CD4-positive, alpha-beta T cell treated with Interleukin-15 for 4 hours (primary cell): ENCODE measurements at places on chromosomes 11 and 22.

GRCh38 chr11:115267238-115267781, 236.9 kb downstream of the CADM1 start:
- no peak for DNase-seq

- no peak for DNase-seq
These were observed 9.1 kb downstream of the PHF5A start for GRCh38 chr22:41459431-41459830.

- no peak for DNase-seq
These were observed 53.6 kb downstream of the ST3GAL4 start for GRCh38 chr11:126408901-126409619.

DNA sequence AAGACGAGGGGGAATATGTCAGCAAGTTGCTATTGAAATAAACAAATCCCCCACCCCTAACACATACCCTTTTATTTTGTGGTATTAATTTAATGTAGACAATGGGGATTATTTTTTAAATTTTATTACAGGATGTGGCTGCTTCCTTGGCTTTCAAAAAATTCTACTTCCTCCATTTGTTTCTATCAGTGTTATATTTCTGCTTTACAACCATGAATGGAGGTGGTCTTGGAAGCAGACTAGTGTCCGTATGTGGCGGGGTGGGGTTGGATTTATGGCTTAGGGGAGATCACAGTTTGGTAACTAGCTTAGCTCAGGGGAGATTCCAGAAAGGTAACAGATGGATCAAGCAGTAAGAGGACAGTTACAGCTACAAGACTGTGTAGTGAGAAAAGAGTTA, 39.3 kb upstream of the PICALM start:
- no peak for DNase-seq

GRCh38 chr11:27328614-27329013, 34.4 kb downstream of the CCDC34 start:
- DNase-seq, result no peak

DNA sequence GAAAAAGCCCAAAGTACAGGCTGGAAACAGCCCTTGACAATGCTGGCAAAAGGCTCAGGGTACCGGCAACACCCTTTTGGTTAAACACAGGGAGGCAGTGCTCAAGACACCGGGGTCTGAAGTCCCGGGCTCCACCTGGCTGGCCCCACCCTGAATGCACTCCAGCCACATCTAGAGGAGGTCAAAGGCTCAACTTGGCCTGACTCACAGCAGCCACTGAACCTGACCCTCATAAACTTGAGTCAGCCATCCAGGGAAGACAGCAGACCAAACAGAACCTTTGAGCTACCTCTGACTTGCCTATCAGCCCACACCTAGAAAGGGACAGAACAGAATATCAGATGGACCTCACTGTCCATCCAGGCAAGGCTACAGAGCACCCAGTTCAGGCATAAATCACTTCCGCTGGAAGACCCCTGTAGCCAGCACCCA, 3.8 kb downstream of the CFL1 start:
- DNase-seq, result no peak

- DNase-seq, result no peak
These were observed 63.7 kb downstream of the COPB1 start for GRCh38 chr11:14435717-14436512.

DNA sequence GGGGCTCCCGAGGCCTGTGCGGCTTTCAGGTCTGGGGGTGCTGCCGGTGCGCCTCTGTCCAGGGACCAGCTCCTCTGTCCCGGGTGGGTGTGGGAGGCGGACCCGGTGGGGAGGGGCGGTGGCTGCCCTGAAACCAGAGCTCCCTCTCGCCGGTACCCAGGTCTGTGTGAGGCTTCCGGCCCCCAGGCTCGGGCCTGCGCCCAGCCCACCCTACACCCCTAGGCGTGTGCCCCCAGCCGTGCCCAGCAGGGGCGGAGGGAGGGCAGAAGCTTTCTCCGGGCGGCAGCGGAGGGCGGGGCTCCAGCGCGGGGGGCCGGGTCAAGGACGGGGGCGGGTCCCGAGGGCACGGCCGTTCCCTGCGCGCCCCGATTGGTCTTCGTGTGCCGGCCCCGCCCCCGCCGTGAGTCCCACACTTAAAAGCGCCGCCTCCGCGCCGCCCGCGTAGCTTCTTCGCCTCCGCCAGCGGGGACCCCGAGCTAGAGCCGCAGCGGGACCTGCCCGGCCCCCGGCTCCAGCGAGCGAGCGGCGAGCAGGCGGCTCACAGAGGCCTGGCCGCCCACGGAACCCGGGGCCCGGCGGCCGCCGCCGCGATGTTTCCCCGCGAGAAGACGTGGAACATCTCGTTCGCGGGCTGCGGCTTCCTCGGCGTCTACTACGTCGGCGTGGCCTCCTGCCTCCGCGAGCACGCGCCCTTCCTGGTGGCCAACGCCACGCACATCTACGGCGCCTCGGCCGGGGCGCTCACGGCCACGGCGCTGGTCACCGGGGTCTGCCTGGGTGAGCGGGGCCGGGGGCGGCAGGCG, 616 bp downstream of the PNPLA2 start:
- peak; percentile 91 for DNase-seq

GRCh38 chr11:765025-765801, 12.1 kb downstream of the GATD1 start:
- peak; percentile 66 for DNase-seq

- no peak for DNase-seq
These were observed 17.0 kb downstream of the MUC5AC start for GRCh38 chr11:1174441-1175370.

DNA sequence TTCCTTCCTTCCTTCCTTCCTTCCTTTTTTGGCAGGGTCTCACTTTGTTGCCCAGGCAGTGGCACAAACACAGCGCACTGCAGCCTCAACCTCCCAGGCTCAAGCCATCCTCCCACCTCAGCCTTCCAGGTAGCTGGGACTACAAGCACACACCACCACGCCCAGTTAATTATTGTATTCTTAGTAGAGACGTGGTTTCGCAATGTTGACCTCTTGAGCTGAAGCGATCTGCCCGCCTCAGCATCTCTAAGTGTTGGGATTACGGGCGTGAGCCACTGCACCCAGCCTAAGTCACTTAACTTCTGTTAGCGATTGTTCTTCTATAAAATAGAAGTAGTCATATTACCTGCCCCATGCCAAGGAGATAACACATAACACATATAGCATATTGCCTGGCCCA, 2.8 kb upstream of the SYTL2 start:
- DNase-seq, result no peak

DNA sequence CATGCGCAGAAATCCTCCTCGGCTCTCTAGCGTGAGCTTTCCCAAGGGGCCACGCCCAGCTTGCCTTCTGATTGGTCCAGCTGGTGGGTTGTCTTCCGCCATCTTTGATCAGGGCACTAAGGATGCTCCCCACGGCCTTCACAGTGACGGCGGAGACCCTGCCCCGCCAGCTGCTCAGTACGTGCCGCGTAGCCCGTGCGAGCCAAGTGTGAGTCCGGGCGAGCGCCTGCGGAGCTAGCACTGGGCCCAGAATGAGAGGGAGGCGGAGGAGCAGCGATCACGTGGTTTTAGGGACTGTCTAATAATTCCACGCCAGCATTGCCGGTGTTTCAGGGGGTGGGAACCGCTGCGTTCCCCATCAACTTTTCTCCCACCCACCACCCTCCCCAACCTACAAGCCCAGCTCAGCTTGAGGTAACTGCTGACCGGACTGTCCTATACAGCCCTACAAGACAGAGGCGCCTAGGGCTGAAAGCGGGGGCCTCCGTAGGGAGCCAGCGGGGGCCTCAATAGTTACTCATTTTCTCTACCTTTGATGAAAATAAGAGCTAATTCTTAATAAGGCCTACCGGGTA, 1.5 kb upstream of the MTFP1 start:
- peak; percentile 99 for DNase-seq

DNA sequence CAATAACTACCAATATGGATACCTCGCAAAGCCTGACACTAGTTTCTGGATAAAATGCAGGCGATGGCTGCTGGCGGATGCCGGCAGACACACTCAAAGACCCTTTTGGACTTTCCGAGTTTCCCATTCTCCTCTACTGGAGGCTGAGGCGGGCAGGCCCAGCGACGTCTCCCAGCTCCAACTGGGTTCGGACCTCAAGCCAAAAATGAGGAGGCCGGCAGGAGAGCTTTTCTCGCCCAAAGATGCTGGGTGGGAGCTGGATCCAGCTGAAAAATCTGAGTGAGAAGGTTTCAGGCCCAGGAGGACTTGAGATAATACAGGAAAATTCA, 428 bp upstream of the FEZ1 start:
- no peak for DNase-seq

GRCh38 chr11:32439501-32440210, 4.3 kb upstream of the WT1 start:
- no peak for DNase-seq

GRCh38 chr22:37752189-37753087, 55.3 kb upstream of the GCAT start:
- no peak for DNase-seq

DNA sequence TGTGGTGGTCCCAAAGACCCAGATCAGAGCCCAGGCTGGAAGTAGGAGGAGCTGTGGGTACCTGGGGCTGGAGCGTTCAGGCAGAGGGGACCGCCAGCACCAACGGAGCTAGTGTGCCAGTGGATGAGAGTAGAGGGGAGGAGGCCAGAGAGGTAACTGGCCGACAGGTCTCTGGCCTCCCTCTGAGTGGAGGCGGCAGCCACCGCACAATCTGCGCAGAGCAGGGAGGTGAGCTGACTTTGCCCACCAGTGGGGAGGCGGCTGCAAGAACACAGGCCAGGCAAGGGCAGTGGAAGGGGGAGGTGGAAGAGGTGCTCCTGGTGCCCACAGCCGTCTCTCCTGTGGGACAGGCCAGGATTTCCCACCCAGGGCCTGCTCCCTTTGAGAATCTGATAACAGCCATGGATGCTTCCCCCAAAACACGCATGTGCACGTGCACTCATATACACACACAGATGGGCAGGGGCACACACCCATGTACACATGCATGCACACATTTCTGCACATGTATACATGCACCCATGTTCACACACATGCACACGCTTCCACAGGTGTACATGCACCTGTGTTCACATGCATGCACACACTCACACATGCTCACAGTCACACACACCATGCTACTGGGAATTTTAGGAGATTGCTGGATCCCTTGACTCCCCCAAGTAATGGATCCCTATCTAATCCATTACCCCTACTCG, 6.4 kb upstream of the MGAT3 start:
- no peak for DNase-seq

DNA sequence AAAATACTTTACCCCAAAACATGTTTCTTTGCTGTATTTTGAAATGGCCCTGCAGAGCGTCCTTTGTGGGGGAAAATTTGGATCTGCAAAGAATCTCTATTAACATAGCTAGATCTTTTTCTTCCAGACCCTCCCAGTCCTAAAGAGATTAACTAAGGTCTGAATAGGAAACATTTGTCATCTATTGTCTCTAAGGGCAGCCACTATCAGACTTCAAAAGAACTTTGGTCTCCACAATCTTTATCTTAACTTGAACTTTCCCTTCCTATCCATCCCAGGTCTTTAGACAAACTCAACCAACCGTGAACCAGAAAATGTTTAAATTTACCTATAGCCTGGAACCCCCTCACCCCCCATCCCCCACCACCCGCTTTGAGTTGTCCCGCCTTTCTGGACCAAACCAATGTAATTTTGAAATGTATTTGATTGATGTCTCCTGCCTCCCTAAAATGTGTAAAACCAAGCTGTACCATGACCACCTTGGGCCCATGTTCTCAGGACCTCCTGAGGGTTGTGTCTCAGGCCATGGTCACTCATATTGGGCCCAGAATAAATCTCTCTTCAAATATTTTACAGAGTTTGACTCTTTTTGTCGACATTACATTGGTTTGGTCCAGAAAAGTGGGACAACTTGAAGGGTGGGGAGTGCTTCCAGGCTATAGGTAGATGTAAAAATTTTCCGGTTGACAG, 3.5 kb upstream of the KRTAP5-9 start:
- no peak for DNase-seq

GRCh38 chr11:26859416-26859815, 134.5 kb upstream of the FIBIN start:
- DNase-seq, result no peak

GRCh38 chr11:122808478-122808869, 29.8 kb upstream of the CRTAM start:
- no peak for DNase-seq

- no peak for DNase-seq
These were observed 265.3 kb downstream of the FAT3 start for GRCh38 chr11:92489826-92490399.

DNA sequence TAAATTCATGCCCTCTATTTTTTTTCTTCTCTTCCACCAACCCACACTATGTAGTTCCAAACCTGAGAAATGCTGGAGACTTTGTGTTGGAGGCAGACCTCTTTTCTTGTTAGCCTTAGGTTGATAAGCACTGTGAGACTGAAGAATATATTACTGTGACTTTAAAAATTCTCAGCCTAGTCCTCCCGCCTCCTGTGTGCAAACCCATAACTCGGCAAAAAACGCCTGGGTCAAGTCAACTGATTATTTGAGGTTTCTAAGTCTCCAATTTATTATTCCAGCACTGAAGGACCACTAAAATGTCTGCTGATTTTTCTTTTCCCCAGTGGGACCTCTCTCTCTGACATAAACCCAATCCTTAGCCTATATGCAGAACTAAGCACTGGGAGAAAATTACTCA, 1946.0 kb upstream of the RAG2 start:
- no peak for DNase-seq

DNA sequence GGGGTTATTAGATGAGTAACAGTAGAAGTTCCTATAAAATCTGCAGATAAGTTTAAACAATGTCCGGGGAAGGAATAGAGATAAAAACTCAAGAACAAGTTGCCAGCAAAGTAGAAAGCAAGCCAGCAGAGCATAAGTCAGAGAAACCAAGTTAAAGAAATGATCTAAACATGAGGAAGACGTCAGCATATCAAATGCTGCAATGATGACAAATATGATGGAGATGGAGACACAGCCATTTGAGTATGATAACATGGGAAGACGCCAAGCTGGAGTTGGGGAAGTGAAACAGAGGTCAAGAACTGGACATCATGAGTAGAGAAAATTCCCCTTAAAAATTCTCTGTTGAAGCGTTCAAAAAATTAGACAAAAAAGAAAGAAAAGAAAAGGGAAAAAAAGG, 571.5 kb downstream of the CNTN5 start:
- no peak for DNase-seq
